HTR-8/SVneo (cell line): ENCODE measurements at places on chromosomes 7 and 10.

- DNase-seq, result no peak
Measured at GRCh38 chr7:153852261-153852660, 199.9 kb upstream of the DPP6 start.

DNA sequence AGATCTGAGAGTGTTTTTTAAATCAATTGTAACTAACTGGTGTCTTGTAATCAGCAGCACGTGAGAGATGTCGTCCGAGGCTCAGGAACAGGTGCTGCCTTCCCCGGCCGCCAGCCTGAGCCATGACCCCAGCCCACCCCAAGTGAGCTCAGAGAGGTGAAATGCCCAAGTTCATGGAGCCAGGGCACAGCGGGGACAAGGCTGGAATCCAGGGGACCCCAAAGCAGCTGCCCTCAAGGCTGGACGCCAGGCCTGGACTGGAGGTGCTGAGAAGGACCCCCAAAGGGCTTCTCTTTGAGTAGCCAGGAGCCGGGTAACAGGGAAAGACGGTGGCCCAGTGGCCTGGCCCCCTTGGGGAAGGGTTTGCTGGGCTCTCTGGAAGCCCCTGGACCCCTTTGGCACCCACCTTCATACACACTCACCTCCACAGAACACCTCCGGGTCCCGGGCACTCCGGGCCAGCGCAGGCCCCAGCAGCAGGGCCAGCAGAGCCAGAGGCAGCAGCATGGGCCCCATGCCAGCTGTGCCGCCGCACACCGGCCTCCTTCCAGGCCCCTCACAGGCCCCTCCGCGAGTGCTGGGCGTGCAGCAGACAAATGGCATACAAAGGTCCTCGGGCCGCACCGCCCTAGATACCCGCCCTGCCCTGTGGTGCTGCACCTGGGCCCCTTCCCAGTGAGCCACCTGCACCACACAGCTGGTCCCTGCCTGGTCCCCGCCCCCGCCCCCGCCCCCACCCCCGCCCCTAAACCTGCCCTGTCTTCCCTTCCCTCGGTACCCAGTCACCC, 24.0 kb upstream of the CNPY1 start:
- DNase-seq, result no peak

GRCh38 chr10:102118867-102119266, 1.3 kb downstream of the LDB1 start:
- DNase-seq, result no peak

DNA sequence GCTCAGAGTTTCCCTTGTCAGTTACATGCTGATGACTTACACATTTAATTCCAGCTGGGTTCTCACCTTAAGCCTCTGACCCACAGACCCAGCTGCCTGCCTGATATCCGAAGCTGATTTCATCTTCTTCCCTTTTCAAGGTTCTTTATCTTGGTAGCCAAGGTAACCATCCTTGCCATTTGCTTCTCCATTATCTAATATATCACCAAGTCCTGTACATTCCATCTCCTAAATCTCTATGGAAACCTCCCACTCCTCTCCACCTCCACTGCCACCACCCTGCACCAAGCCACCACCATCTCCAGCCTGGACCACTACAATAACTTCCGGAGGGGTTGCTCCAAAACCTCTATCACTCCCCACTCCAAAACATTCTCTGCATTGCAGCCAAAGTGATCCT, 19.9 kb downstream of the SCRN1 start:
- no peak for DNase-seq

GRCh38 chr7:19585761-19586160, 123.1 kb downstream of the POLR1F start:
- DNase-seq, result no peak

GRCh38 chr7:17672783-17673182, 267.5 kb downstream of the SNX13 start:
- DNase-seq, result no peak

GRCh38 chr10:283916-284356, 148.7 kb downstream of the ZMYND11 start:
- no peak for DNase-seq

- DNase-seq, result no peak
Measured at GRCh38 chr10:125008689-125009638, 67.0 kb downstream of the ZRANB1 start.
